ENCODE measurements at places on chromosomes 16 and 17. TPM values are rescaled to one million over a fixed set of nuclear protein-coding genes. Genes with fewer than 3 reads are reported as not detected.

OR1A1 gene
- not detected for polyA plus RNA-seq

CD300LB gene
- not detected for polyA plus RNA-seq

SLC5A10 gene
- polyA plus RNA-seq: not detected

KRT38 gene
- 0.98 TPM for polyA plus RNA-seq

PDIA2 gene
- 0.13 TPM for polyA plus RNA-seq

MYOCD gene
- polyA plus RNA-seq: 18.3 TPM

CCDC40 gene
- polyA plus RNA-seq: 3.1 TPM

STAT5A gene
- 6.2 TPM for polyA plus RNA-seq

MYBBP1A gene
- polyA plus RNA-seq: 12.4 TPM

MATCAP1 gene
- 8.7 TPM for polyA plus RNA-seq

KCNJ2 gene
- polyA plus RNA-seq: 1.2 TPM

GRAPL gene
- polyA plus RNA-seq: not detected

PROCA1 gene
- 0.71 TPM for polyA plus RNA-seq

ZSCAN10 gene
- polyA plus RNA-seq: not detected

GAS2L2 gene
- not detected for polyA plus RNA-seq

GPR139 gene
- polyA plus RNA-seq: not detected

SOX15 gene
- 0.49 TPM for polyA plus RNA-seq

CPNE7 gene
- polyA plus RNA-seq: 7.1 TPM

SMIM5 gene
- not detected for polyA plus RNA-seq

CACNB1 gene
- polyA plus RNA-seq: 8.5 TPM

RAP1GAP2 gene
- polyA plus RNA-seq: 4.8 TPM

NOL3 gene
- polyA plus RNA-seq: 12.7 TPM

CMTM2 gene
- polyA plus RNA-seq: not detected

SCGB1C2 gene
- polyA plus RNA-seq: not detected

TEX14 gene
- polyA plus RNA-seq: 0.01 TPM

ZFP3 gene
- 2.0 TPM for polyA plus RNA-seq

TAC4 gene
- not detected for polyA plus RNA-seq

PRR15L gene
- polyA plus RNA-seq: not detected

ESRP2 gene
- polyA plus RNA-seq: 0.04 TPM

NHLRC4 gene
- polyA plus RNA-seq: 0.31 TPM
